ENCODE measurements at places on chromosomes 6 and 20.
A peak's percentile ranks its signal among the peaks of the same experiment; 100 is the strongest.

GRCh38 chr6:586553-586952 is 70.3 kb downstream of the HUS1B start:
- no peak for DNase-seq

DNA sequence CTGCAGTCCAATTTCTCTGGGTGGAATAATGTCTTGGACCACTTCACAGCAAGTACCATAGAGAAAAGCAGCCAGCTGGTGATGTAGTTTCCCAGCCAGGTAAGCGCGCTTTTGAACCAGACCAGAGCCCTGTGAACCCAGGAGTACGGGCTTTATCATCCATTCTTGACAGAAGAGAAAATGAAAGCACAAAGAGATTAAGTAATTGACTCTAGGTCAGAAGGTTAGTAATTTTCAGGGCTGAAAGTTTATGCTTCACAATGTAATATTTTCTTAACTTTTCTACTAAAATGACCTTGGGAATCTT is 7.1 kb upstream of the UST start:
- no peak for DNase-seq

GRCh38 chr6:22954749-22955385 is 385.5 kb downstream of the HDGFL1 start:
- peak; percentile 27 for DNase-seq

- DNase-seq, result no peak
Measured at GRCh38 chr6:149924206-149924932, 1.4 kb upstream of the RAET1G start.

GRCh38 chr20:57876163-57876562 is 166.3 kb upstream of the PMEPA1 start:
- DNase-seq, result no peak

DNA sequence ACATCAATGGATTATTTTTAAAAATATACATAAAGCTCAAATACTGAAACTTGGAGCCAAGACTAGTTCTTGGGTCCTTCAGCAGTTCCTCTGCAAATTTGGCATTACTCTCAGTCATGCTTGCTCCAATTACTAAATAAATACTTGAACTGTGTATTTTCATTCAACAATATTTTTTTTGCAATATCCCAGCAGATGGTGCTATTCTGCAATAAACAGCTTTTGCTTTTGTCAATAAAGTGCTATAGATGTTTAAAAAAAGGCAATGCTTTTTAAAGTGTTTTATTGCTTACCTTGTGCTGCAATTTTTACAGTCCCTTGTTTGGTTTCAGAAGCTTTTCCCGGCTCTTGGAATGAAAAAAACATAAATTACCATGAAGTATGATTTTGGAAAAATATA is 243.4 kb downstream of the TRDN start:
- DNase-seq, result peak; percentile 33

DNA sequence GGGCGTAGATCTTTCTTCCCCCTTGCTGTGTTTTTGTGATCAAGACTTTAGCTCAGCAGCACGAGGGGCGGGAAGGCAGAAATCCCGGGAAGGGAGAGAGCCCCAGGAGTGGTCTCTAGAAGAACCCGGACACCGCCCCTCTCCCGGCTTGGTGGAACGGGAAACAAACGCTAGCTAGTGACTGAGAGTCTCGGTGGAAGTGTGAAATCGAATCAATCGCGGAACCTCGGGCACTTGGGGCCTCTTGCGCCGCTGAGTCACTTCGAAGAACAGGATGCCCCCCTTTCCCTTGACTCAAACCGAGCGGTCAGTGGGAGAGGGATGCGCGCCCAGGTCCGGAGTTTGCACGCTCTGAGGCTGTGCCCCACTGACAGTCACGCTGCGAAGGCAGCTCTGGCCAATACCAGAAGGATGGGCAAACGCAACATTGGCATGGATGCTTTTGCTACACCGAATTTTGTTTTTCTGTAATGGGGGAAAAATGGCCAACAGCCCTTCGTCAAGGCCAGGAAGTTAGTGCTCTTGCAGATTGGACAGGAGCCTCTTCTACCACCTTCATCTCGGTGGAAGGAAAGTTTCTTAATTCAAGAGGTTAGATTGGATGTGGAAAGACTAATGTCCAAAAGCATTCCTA is 1.6 kb upstream of the OLIG3 start:
- no peak for DNase-seq

GRCh38 chr6:123742626-123743025 is 61.0 kb upstream of the NKAIN2 start:
- DNase-seq, result peak; percentile 44

GRCh38 chr6:83073615-83074014 is 6.1 kb downstream of the DOP1A start:
- DNase-seq, result no peak

- DNase-seq, result peak; percentile 83
Measured at GRCh38 chr6:25014791-25015560, 79.2 kb upstream of the RIPOR2 start.

DNA sequence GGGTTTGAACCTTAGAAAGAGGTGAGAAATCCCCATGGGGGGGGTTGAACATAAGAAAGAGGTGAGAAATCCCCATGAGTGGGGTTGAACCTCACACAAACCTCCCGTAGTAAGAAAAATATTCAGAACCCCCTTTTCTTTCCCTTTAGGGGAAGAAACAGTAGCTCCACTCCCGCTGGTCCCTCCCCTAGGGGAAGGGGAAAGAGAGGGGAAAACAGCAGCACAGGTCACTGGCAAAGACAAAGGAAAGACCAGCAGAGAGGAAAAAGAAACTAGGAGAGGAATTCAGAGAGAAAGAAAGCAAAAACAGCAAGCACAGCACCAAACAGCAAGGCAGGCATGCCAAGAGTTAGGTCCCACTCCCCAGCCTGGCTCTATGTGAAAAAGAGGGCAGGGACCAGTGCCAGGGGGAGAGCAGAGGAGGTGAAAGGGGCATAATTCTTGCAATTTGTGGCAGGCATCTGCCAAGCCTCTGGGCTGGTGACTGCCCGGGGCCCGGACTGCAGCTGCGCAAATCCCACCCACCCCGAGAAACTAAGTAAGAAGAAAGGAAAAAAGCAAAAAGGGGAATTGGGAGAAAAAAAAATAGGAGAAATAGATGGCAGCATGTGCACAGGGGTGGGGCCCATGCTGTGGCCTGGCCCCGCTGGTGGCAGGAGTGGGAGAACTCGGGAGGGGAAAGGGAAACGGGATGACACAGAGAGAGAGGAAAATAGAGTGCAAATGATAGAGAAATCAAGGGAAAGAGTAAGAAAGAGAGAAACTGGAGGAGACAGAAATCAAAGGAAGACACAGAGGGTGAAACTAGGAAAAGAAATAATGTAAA is 15.1 kb upstream of the GOPC start:
- no peak for DNase-seq

GRCh38 chr6:22917344-22917743 is 348.0 kb downstream of the HDGFL1 start:
- DNase-seq, result no peak

DNA sequence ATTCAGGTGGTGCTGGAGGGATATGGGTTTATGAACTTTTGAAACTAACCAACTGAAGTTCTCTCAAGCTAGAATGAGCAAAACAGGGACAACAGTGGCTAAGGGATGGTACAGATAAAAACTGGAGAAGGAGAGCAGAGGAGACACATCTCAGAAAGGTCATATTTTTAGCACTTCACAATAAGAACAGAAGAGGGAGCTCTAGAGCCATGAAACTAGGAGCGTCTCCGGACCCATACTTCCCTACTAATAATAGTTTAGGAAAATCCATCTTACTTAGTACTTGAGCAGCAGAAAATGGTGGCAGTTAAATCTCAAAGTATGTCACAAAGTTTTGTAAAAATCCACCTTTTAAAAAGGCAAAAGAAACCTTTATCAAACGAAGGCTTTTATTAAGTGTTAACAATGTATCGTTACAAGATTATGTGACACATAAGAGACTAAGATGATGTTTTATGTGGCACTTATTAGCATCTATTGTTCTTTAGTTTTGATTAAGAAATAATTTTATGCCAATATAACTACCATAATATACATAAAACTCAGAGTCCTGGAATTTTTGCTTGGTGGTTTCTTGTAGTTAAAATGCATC is 278.6 kb downstream of the TBC1D32 start:
- DNase-seq, result peak; percentile 76

GRCh38 chr6:152648105-152648504 is 10.9 kb upstream of the SYNE1 start:
- no peak for DNase-seq

DNA sequence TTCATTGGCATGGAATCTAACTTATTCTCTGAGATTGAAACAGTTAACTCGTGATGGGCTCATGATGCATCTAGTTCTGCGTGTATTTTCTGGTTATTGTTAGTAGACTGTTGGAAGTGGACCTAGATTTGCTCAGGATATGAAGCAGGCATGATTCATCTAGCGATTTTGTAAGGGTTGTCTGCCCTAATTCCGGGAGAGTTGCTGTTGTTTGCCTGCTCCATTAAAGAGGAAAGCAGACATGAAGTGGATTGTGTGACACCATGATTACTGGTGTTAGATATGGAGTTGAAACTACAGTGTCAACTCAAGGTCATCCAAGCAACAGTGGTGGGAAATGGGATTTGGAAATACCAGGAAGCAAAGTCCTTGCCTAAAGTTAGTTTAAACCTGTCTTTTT is 41.0 kb downstream of the SOX4 start:
- DNase-seq, result peak; percentile 78

DNA sequence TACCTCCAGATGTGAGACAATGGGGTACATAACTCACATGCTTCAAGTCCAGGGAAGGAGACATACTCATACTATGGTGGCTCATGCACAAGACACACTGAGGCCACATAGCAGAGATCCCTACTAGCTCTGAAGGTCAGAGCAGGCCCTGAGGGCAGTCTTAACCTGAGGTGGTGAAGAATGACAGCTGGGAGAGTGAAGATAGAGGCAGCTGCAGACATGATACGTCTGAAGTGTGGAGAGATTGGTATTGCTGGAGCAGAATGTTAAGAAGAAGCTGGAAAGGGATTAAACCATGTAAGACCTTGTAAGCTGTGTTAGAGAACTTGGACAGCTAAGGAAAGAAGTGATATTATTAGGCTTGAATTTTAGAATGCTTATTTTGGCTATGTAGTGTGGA is 32.9 kb downstream of the PGM3 start:
- DNase-seq, result no peak

DNA sequence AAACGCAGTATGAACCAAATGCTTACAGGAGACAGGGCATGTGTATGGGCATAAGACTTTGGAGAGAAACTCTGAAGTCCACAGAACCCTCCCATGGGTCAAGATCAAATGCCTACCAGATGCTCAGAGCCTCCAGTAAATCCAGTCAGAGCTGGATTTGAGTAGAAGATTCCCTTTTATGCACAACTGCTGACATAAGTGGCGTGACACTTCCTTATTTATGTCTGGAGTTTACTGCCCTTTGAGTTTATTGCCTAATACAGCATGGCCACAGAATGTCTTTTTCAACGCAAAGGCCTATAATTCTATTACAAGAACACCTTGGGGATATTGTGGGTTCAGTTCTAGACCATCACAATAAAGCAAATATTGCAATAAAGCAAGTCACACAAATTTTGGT is 220.0 kb upstream of the FOXQ1 start:
- DNase-seq, result no peak

- DNase-seq, result no peak
Measured at GRCh38 chr6:164409309-164410009, 899.9 kb downstream of the C6orf118 start.

GRCh38 chr20:44703183-44703925 is 11.8 kb upstream of the CCN5 start:
- DNase-seq, result no peak
